ENCODE measurements at places on chromosomes 2 and 18. TPM values are rescaled to one million over a fixed set of nuclear protein-coding genes. Genes with fewer than 3 reads are reported as not detected.

Gene SLC20A1
- 51.9 TPM for total RNA-seq

GRCh38 chr2:232261776-232262175, 116.8 kb upstream of the ALPP start:
- H3K27ac ChIP-seq: no peak overlapping the region
- H3K4me1 ChIP-seq: no peaks in the 10 kb centered on the region
- H3K27me3 ChIP-seq: no peaks in the 10 kb centered on the region
- no peak for DNase-seq

DNA sequence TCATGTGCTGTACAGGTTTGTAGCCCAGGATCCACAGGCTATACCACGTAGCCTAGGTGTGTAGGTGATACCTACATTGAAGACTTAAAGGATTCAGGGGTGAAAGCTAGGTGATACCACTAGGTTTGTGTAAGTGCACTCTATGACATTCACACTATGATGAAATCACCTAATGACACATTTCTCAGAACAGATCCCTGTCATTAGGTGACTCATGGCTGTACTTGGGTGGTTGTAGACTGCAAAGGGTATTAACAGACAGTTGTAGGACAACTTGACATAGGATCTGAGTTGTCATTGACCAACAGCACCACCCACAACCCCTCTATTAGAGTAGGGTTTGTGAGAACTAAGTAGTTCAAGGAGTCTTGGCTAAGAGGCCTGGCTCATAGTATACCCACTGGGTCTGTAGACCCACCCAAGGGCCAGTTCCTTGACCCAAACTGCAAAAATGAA, 27.7 kb upstream of the SMCHD1 start:
- H3K27ac ChIP-seq: no peak overlapping the region
- no peaks in the 10 kb centered on the region for H3K27me3 ChIP-seq
- no peak for DNase-seq
- H3K4me1 ChIP-seq: no peaks in the 10 kb centered on the region
- H3K36me3 ChIP-seq: no peaks in the 10 kb centered on the region

Gene PRKD3
- total RNA-seq: 54.8 TPM

DNA sequence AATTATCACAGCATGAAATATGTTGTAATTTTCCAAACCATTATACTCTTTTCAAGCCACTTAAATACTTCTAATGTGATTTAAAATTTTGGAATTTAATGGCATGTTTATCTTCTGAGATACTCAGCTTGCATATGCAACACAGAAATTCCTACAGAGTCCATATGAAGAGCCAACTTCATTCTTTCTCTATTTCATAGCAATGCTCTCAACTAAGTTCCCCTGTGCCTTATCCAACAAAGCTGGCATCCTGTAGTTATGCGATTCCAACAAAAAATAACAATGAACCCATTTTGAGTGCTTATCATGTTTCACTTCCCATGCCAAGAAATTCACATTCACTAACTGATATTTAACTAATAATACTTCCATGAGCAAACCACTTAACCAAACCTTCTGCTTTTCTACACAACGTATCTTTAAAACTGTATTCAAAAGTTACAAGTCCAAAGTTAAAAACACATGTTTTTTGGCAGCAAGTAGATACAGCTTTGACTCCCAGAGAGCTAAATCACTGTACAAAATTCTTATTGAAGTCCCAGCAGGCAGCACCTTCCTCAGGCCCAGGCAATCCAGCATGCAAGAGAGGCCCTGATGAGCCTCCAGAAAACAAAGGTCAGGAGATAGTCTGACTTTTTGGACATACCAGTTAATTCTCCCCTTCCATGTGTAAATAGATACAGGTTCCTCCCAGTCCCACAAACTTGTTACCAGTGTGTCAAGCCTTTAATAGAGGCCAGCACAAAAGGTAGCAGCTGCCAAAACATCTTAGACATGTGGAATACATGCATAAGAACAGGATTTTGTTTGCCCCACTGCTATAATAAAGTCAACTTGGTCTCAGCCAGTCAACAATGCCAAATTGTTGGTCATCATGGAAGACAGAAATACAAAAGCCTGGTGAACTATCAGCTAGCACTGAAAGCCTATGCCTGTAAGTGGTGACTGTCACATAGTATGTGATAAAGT, 113.1 kb upstream of the WDR75 start:
- peaks cover 5% of the 10 kb centered on the region for H3K4me1 ChIP-seq
- H3K4me3 ChIP-seq: no peak overlapping the region
- no peak overlapping the region for H3K27ac ChIP-seq
- no peaks in the 10 kb centered on the region for H3K27me3 ChIP-seq

Gene OR6B2
- not detected for total RNA-seq

GRCh38 chr2:129827311-129828090, 152.0 kb upstream of the RAB6C start:
- no peaks in the 10 kb centered on the region for H3K27me3 ChIP-seq
- no peaks in the 10 kb centered on the region for H3K4me1 ChIP-seq
- H3K4me3 ChIP-seq: no peak overlapping the region
- no peak overlapping the region for H3K27ac ChIP-seq
- no peaks in the 10 kb centered on the region for H3K36me3 ChIP-seq
- DNase-seq: no peak

GRCh38 chr2:88091943-88092342, 24.3 kb downstream of the SMYD1 start:
- no peak for DNase-seq
- no peaks in the 10 kb centered on the region for H3K4me1 ChIP-seq
- no peaks in the 10 kb centered on the region for H3K27me3 ChIP-seq
- no peak overlapping the region for H3K4me3 ChIP-seq
